EL (cell line): ENCODE measurements at places on chromosomes 3 and 15.

DNA sequence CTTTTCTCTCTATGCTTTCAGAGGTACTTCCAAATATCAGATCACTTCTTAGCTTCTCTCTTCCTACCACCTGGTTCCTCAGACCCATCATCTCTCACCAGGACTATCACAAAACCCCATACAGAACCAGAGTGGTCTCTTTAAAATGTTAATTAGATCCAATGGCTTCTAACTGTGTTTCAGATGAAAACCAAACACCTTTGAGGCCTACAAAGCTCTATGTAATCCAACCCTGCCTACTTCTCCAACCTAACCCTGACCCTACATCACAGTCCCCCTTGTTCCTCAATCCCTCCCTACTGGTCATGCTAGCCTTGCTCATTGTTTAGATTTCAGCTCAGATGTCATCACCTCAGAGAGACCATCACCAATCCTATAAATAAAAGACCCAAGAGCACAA lies 34.8 kb downstream of the SUMF1 start:
- DNase-seq, result no peak

DNA sequence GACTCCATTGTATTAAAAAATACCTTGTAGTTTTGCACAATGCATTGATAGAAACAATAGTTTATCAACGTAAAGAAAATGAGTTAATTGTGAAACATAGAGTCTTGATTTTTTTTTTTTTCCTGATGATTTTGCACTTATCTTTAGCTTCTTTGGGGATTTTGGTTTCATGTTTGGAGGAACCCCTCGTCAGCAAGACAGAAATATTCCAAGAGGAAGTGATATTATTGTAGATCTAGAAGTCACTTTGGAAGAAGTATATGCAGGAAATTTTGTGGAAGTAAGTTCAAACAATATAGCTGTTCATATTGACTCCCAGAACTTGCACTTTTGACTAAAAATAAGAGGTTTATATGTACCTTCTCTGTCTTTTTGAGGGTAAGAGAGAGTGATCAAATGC lies 7.0 kb downstream of the DNAJB11 start:
- no peak for DNase-seq

- DNase-seq, result peak; percentile 30
Observed at GRCh38 chr3:127822682-127823425, 539 bp upstream of the MGLL start.

- peak; percentile 74 for DNase-seq
Observed at GRCh38 chr3:187740421-187741399, 4.6 kb downstream of the BCL6 start.

DNA sequence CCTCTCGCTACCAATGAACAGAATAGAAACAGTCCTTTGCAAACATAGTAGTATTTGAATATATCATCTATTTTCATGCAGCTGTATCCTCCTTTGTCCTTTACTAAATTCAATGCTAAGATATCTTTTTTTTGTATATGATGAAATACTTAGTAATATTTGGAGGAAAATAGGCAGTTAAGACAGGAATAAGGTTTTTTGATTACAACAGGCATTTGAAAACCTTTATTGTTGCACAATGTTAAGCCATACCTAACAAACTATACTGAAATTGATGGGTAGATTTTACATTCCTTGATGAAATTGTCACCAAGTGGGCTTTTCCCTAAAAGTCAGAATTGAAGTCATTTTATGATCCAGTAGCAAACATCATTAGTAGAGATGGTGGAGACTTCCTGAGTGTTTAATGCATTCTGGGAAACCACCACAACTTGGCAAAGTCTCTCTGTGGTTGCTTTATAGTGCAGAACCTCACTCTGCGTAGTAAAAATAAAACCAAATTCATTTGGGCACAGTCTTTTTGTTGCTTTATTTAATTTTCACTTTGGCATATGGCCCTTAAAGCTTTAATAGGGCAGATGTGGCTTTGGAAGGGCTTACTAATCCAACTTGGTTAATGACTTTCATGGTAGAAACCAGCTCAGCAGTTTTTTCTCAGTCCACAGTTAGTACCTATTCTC lies 216.0 kb downstream of the DIPK2A start:
- DNase-seq, result peak; percentile 40

DNA sequence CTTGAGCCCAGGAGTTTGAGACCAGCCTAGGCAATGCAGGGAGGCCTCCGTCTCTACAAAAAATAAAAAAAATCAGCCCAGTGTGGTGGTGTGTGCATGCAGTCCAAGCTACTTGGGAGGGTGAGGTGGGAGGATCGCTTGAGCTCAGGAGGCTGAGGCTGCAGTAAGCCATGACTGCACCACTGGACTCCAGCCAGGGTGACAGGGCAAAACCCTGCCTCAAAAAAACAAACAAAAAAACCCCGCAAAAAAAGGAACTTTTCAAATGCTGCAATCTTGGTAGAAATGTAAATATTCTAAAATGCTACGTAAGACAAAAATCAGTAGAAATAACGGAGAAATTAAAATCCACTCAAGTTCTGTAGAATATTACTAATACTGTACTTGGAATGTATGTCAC lies 108.1 kb upstream of the MELTF start:
- DNase-seq, result no peak

- no peak for DNase-seq
Observed at GRCh38 chr3:31086698-31087097, 192.2 kb upstream of the GADL1 start.

- DNase-seq, result no peak
Observed at GRCh38 chr15:99718421-99718820, 14.8 kb downstream of the LYSMD4 start.

- DNase-seq, result no peak
Observed at GRCh38 chr15:62572797-62573196, 407.7 kb upstream of the C2CD4B start.

GRCh38 chr15:55820043-55820442 lies 77.1 kb upstream of the PRTG start:
- DNase-seq, result no peak

DNA sequence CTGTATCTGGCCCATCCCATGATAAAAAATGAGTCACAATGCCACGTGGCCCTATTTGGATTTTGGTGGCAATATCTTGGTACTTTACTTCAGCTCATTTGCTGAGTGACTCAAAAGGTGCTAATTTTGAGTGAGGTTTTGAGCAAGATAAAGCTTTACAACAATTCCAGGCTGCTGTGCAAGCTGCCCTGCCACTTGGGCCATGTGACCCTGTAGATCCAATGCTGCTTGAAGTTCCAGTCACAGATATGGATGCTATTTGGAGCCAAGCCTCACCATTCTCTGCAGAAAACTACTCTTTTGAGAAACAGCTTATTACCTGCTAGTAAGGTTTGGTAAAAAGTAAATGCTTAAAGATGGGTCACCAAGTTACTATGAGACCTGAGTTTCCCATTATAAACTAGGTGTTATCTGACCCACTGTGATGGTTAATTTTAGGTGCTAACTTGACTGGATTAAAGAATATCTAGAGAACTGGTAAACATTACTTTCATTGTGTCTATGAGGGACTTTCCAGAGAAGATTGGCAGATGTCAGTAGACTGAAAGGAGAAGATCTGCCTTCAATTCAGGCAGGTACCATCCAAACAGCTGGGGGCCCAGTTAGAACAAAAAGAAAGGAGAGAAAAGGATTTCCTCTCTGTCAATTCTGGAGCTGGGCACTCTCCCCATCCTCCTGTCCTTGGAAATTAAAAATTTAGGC lies 1083.9 kb downstream of the DIPK2A start:
- DNase-seq, result no peak

DNA sequence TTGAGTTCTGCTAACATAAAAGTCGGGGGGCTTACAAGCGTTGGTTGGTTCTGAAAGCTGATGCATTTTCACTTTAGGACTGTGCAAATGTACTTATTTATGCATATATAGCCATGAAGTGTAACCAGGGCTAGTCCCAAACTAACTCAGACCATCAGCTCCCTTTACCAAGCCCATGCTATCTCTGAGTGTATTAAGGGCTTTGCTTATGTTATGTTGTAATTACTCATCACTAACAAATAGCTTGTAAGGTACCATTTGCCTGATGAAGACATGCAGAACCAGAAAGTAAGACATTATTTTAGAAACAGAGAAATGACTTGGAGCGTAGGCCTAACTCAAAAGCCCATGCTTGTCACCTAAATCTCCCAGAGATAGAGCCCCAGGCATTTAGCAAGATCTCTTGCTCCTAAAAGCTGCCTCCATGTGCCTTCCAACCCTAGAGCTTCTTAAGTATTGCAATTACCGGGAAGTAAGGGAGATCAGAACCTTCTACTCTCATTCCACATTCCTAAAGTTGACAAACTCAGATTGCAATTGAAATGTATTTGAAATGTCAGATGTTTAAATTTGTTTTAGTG lies 362.9 kb upstream of the RBMS3 start:
- DNase-seq, result no peak

- peak; percentile 68 for DNase-seq
Observed at GRCh38 chr3:38348903-38349302, 2.3 kb downstream of the XYLB start.

DNA sequence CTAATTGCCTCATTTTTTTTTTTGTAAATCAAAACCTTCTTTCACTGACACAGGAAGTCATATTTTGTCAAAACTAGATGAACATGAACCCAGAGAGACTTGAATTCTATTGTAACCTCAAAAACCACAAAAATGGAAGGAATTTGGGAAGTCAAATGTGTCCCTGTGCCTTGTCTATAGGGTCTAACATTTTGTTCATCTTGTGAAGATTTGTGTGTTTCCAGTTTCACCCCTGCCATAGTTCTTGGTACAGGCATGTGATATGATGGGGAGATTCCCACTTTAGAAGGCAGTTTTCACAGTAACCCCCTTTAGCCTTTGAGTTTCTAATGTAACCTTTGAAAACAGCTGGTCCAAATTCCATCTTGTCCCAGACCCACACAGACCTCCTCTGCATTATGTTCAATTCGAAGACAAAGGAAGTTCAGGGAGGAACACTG lies 318.5 kb upstream of the ADAMTS9 start:
- peak; percentile 74 for DNase-seq

GRCh38 chr3:14141602-14142341 lies 16.9 kb downstream of the TMEM43 start:
- DNase-seq, result no peak

GRCh38 chr15:101600035-101600434 lies 52.1 kb downstream of the TM2D3 start:
- DNase-seq, result no peak

DNA sequence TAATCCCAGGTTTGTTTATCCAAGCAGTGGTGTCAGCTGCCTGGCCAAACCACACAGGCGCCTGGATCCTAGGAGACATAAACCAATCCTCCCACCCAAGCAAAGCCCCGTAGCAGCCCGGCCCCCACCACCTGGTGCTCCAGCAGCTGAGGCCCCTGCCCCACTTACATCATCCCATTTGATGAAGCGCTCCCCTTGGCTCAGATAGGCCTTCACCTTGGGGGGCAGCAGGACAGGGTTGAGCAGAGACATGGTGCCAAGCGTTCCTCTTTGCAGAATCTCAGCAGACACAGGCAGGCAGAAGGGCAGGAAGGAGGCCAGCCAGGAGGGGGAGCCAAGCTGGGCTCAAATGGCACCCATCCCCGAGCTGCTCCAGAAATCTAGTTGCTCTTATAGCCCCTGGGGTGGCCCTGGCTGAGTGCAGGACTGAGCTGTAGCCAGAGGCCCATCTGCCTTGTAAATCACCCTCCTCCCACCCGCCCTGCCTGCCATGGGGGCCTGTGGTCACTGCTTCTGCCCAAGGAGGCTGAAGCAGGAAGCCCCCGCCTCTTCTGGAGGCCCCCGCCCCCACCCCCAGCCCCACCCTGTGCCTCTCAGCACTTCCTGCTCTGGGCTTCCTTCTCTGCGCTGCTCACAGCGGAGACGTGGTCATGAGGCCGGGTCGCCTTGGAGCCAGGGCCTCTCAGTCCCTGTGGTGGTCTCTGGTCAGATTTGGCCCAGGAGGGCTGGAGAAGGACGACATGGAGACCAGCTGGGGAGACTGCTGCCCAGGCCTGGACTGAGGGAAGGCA lies at the start of gene PLCB2:
Gene PLCB2 (minus strand): TSS at position 515 of the 791 bp plus-strand sequence. CDS start 263 bp downstream, at position 252.
- no peak for DNase-seq

- no peak for DNase-seq
Observed at GRCh38 chr3:196321162-196321561, 3.1 kb upstream of the DYNLT2B start.

- no peak for DNase-seq
Observed at GRCh38 chr15:68158046-68158628, 47.0 kb downstream of the CALML4 start.

GRCh38 chr3:82128271-82128670 lies 366.8 kb upstream of the GBE1 start:
- DNase-seq, result no peak

GRCh38 chr15:56653787-56654186 lies 79.5 kb downstream of the ZNF280D start:
- DNase-seq, result no peak

GRCh38 chr3:33919312-33920120 lies 121.1 kb downstream of the PDCD6IP start:
- DNase-seq, result no peak

- no peak for DNase-seq
Observed at GRCh38 chr3:71389911-71390573, 193.5 kb downstream of the FOXP1 start.

DNA sequence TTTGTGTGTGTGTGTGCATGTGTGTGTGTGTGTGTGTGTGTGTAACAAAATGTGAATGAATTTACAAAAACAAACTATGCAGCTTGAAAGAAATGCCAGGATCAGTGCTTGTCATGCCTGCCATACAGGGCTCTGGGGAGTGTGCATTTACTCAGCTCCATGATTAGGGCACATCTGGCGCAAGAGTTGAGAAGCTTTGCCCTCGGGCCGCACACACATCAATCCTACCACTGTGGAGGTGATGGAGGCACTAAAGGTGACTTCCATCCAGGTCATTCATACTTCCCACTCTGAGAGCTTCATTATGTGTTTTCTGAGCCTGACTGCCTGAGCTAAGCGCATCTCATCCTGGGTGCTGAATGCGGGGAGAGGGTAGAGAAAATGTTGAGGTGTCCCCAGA lies 72.0 kb upstream of the ZBED2 start:
- DNase-seq, result no peak

DNA sequence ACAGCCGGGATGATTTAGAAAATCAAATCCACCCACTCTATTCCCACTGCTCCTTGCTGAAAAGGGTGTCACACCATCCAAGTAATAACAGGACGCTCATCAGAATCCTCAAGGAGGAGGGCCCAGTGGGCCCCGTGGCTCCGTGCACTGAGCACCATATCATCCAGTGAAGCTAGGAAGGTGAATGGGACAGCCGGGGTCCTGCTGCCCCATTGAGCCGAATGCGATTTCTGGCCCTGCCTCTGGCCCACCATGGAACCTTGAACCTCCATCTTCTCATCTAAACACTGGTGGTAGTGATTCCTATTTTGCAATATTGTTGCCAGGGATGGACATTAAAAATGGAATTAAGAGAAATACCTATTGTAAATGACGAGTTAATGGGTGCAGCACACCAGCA lies 99.1 kb upstream of the SLC6A11 start:
- DNase-seq, result no peak

GRCh38 chr3:14678015-14678503 lies 3.1 kb downstream of the C3orf20 start:
- no peak for DNase-seq
